A172 (cell line): ENCODE measurements at places on chromosomes 2 and 18. TPM values are rescaled to one million over a fixed set of nuclear protein-coding genes. Genes with fewer than 3 reads are reported as not detected.

Gene SS18
- total RNA-seq = 103 and 210 TPM in 2 replicates

GRCh38 chr2:161265874-161266273, 42.4 kb upstream of the PSMD14 start:
- DNase-seq = no peak

GRCh38 chr2:1055014-1055595, 104.5 kb downstream of the SNTG2 start:
- DNase-seq = peak; percentile 87

Gene FSIP2
- 0.03 TPM in 1 of 2 replicates, not detected in the other for total RNA-seq

Gene LIMS4
- total RNA-seq = 0.10 and 1.3 TPM in 2 replicates

Gene CXCR4
- 2.8 and 4.3 TPM in 2 replicates for total RNA-seq

DNA sequence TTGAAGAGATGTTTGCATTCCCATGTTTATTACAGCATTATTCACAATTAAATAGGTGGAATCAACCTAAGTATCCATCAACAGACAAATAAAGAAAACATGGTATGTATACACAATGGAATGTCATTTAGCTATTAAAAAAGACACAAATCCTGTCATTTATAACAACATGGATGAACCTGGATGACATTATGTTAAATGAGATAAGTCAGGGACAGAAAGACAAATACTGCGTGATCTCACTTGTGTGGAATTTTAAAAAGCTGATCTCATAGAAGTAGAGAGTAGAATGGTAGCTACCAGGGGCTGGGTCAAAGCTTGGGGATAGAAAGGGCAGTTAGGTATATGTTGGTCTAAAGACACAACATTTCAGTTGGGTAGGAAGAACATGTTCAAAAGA, 376.3 kb downstream of the EPHA4 start:
- DNase-seq = no peak

- DNase-seq = no peak
Measured at GRCh38 chr2:85814802-85815550, 61.2 kb downstream of the ATOH8 start.

Gene PLCL1
- not detected in 2 replicates for total RNA-seq

- DNase-seq = no peak
Measured at GRCh38 chr2:211376410-211376809, 820.0 kb downstream of the CPS1 start.

Gene CYP27A1
- 0.07 TPM in 1 of 2 replicates, not detected in the other for total RNA-seq

DNA sequence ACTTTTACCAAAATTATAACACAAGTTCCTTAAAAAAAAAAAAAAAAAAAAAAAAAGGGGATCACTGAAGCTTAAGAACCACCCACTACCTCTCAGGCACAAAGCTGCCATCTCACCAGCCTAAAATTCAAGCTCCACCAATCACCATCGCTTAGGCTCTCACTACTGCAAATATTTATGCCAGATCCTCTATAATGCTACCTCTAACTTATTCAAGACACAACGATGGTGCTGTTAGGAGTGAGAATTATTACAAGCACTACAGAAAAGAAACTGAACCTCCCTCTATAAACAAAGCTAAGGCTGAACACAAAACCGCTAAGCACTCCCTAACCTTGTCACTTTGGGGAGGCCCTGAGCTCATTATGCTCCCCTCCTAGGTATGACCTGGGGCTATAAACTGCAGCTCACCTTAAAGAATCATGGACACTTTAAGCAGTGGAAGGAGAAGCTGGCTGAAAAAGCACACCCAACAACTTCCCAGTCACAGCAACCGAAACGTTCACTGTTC, 3.6 kb downstream of the FZD5 start:
- no peak for DNase-seq

Gene MC5R
- 6.7 and 7.5 TPM in 2 replicates for total RNA-seq

Gene ZBTB14
- 18.2 and 20.9 TPM in 2 replicates for total RNA-seq
